Right kidney (tissue), 9 donors: ENCODE measurements at places on chromosomes 5 and 9.
A peak's percentile ranks its signal among the peaks of the same experiment; 100 is the strongest.

DNA sequence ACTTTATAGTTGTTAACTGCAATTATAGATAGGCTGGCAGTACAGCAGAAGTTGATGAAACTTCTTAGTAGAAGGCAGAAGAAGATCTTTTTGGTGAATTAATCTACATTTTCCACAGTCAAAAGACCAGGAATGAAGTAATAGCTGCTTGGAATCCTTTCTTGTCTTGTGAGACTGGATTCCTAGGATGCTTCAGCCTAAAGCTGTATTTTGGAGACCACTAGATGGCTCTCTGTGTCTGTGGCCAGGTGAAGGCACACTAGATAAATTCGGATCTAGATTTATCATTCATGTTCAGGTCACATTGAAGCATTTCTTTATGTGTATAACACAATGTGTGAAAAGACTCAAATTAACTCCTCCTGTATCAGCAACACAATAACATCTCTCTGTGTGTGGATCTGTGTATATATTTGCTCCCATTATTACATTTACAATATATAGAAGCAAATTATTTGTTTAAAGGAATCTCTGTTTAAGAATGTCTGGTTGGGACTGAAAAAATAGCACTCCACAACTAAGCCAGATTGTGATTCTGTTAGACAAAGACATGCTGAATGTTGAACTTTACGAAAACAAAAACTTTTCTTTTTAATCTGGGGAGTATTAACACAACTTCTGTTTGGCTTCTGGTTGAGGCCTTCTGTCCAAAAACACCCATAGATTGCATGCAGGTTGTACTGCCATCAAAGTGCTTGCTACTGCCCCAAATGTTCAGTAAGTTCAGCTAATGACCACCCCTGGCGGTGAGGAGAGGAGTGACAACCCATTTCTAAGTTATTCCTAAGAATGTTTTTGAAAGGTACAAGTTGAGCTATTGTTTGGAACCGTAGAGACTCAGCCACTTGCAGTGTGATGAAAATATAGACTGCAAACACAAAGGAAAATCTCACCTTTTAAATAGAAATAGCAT lies 10.6 kb downstream of the GRIN3A start:
- DNase-seq, result no peak

DNA sequence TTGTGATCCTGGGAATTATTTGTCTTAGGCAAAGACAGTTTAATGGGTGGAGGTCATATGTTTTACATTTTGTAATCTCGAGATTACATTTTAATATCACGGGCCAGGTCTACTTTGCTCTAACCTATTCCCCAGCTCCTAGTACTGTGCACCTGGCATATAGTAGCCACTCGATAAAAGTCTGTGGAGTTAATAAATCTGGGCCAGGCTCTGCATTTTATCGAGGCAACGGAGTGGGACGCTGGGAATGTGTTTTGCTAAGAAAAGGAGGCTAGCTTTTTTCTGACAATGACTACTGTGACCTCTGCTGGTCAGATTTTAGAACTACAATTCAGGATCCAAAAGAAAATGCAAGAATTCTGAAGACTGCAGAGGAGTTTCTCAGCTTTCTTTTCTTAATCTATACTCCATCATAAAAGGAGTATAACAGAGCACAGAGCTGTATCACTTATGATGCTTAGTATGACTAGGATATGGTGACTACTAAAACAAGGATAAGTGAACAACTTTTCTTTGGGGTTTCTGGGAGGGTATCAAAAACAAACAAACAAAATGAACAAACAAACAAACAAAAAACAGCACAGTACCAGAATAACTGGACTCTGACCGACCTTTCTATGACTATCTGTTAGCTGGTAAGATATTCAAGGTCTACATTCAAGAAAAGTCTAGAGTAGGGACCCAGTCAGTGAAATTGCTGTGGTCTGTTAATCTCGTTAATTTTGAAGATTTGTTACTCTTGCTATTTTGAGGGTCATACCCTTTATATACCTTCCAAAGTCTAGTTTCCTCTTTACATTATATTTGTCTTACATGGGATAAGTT lies 46.1 kb upstream of the CER1 start:
- peak; percentile 10 for DNase-seq

DNA sequence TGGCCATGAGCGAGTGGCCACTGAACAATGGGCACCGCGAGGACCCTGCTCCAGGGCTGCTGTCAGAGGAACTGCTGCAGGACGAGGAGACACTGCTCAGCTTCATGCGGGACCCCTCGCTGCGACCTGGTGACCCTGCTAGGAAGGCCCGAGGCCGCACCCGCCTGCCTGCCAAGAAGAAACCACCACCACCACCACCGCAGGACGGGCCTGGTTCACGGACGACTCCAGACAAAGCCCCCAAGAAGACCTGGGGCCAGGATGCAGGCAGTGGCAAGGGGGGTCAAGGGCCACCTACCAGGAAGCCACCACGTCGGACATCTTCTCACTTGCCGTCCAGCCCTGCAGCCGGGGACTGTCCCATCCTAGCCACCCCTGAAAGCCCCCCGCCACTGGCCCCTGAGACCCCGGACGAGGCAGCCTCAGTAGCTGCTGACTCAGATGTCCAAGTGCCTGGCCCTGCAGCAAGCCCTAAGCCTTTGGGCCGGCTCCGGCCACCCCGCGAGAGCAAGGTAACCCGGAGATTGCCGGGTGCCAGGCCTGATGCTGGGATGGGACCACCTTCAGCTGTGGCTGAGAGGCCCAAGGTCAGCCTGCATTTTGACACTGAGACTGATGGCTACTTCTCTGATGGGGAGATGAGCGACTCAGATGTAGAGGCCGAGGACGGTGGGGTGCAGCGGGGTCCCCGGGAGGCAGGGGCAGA lies 53.3 kb downstream of the JADE2 start:
- DNase-seq, result no peak

DNA sequence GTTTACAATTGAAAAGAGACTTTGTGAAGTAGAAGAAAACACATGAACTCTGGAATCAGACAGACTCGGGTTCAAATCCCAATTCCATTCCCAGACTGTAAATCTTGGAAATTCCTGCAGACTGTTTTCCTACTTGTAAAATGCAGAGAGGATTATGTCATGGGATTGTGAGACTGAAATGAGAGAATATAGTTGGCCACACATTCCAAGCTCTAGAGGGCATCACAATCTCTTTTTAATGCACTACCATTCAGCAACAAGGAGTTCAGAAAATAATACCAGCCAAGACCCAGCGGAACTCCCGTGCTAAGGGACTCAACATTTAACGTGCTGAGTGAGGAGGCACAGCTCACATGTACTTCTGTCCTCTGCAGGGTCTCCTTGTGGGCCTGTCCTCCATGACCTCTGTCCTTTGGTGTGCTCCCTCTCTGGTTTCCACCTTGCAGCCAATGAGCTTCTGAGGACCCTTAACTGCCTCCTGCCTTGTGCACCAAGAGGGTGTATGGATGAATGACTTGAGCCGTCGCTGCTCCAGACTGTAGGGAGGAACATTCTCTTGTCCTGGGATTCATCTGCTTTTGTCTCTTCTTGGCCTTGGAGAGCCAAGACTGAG lies 263.5 kb downstream of the NTRK2 start:
- no peak for DNase-seq
